Upper lobe of right lung (tissue), 1 donor: ENCODE measurements at places on chromosomes 6 and 20.

GRCh38 chr6:16857969-16858592 lies 96.8 kb upstream of the ATXN1 start:
- H3K27ac ChIP-seq = no peak overlapping the region
- DNase-seq = no peak
- no peaks in the 10 kb centered on the region for H3K27me3 ChIP-seq
- no peaks in the 10 kb centered on the region for H3K4me1 ChIP-seq
- no peak overlapping the region for H3K4me3 ChIP-seq

- H3K27me3 ChIP-seq = peaks cover 46% of the 10 kb centered on the region
- H3K27ac ChIP-seq = no peak overlapping the region
- H3K4me1 ChIP-seq = no peaks in the 10 kb centered on the region
- no peak for DNase-seq
Measured at GRCh38 chr20:1998715-1999114, 4.9 kb upstream of the PDYN start.

DNA sequence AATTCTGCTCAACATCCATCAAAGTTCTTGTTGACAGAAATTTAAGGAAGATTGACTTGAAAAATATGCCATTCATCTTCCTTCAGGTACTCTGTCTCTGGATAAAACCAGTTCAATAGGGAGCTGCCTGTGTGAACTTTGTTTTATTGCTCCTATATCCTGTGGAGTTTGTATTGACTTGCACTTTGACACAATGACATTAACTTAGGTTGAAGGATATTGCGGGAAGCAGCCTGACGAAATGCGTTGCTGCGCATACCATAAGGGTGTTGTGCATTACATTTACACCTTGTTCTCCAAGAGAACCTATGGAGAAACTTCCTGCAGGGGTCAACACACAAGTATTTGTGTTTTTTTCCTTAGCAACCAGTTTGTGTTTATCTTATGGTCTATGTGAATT lies 185.4 kb upstream of the GRIK2 start:
- H3K27ac ChIP-seq = no peak overlapping the region
- H3K36me3 ChIP-seq = no peaks in the 10 kb centered on the region
- H3K4me3 ChIP-seq = no peak overlapping the region

- no peaks in the 10 kb centered on the region for H3K36me3 ChIP-seq
- H3K27ac ChIP-seq = no peak overlapping the region
- no peak overlapping the region for H3K4me3 ChIP-seq
- H3K4me1 ChIP-seq = no peaks in the 10 kb centered on the region
- no peaks in the 10 kb centered on the region for H3K27me3 ChIP-seq
Measured at GRCh38 chr6:90028995-90029635, 134.8 kb downstream of the GJA10 start.

DNA sequence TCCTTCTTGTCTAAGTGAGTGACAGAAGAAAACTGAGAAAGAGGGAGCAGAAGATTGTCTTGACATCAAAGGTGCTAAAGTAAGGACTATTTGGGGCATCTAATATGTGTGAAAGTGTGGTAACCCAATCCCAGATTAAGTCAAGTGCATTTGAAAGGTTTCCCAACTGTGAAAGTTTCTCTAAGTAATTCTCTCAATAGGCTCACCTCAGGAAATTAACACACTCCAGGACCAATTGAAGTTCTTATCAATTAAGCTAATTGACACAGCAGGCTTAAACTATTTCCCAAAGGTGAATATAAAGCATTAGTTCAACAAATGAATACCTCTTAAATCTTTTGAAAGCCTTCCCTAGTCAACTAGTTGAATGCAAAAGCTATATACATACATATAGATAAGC lies 212.8 kb upstream of the FUT9 start:
- no peaks in the 10 kb centered on the region for H3K27me3 ChIP-seq
- no peak overlapping the region for H3K4me3 ChIP-seq

GRCh38 chr20:40941133-40941610 lies 87.5 kb upstream of the TOP1 start:
- no peak overlapping the region for H3K27ac ChIP-seq
- no peak for DNase-seq

DNA sequence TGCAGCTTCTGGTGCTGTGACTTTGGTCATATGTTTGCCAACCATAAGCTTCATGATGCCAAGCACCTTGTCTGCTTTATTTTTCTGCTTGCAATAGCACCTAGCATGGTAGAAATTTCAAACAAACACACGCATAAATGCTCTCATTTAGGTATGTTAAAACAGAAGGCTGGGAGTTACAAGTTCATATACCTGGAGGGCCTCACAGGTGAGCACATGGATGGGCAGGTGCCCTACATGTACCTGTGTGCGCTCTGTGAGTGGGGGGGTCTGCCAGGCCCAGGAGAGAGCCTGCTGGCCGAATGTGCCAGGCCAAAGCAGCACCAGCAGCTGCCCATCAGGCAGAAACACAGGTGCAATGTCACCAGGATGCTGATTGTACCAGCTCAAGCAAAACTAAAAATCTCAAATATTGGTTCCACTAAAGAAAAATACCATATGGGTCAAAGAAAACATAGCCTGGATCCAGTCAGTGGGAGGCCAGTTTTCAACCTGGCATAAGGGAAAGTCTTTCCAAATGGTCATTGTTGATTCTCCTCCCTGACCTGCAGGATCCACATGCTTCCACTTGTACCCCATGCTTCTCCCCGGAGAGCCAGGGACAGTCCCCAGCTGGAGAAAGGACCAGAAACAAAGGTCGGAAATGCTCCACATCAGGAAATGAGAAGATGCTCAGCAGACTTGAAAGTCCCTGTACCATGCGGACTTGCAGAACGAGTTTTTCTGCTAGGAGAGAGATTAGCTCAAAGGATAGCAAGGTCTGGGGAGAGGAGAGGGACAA lies 7.2 kb upstream of the PFDN4 start:
- no peaks in the 10 kb centered on the region for H3K36me3 ChIP-seq
- no peak for DNase-seq
- H3K4me3 ChIP-seq = no peak overlapping the region
- H3K4me1 ChIP-seq = no peaks in the 10 kb centered on the region
- no peaks in the 10 kb centered on the region for H3K27me3 ChIP-seq
